Chondrocyte (in vitro differentiated cells): ENCODE measurements at places on chromosomes 13 and 19. TPM values are rescaled to one million over a fixed set of nuclear protein-coding genes. Genes with fewer than 3 reads are reported as not detected.

DNA sequence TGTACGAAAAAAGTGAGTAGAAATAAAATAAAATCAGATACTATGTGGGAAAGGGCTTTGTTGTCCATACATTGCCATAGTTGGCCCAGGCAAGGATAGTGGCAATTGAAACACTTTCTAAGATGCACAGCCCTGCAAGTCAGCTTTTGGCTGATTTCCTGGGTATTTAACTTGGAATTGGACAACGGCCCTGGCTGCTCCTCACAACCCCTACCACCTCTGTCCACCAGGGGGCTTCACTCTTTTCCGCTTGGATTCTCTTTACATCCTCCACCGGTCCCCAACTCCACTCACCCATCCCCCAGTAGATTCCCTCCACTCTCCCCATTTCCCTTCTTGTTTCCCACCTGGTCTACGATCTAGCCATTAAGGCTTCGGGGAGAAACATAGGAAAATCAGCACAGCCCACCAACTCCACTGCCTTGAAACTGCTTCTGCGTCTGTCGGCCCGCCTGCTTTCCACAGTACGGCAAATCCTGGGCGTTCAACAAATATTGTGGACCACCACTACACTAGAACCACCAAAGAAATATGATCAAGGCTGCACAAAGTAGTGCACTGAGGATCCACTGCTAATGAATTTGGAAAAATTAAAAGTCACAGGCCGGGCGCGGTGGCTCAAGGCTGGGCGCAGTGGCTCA lies 48.6 kb upstream of the GTF3A start:
- H3K4me1 ChIP-seq, result peaks cover 5% of the 10 kb centered on the region
- H3K4me3 ChIP-seq, result no peak overlapping the region
- H3K27me3 ChIP-seq, result peaks cover 35% of the 10 kb centered on the region
- no peak for DNase-seq

DNA sequence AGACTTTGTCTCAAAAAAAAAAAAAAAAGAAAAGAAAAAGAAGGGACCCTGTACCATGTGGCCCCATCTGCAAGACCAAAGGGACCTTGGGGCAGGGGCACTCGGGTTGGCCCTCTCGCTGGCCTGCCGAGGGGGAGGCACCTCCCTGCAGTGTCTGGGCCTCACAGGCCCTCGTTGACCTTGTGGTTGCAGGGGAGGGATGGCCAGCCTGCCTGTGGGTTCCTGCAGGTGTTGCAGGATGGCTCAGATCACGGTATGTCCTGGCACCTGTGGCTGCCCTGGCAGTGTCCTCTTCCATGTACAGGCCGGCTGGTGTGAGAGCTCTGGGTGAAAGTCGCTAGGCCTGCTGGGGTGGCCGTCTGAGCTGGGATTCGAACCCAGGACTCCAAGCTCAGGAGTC lies 4.7 kb upstream of the PGLS start:
- H3K36me3 ChIP-seq, result peaks cover 5% of the 10 kb centered on the region
- H3K4me1 ChIP-seq, result peaks cover 35% of the 10 kb centered on the region
- no peak overlapping the region for H3K27ac ChIP-seq
- H3K4me3 ChIP-seq, result no peak overlapping the region

- no peak overlapping the region for H3K27ac ChIP-seq
- H3K36me3 ChIP-seq, result peaks cover 3% of the 10 kb centered on the region
- H3K4me3 ChIP-seq, result no peak overlapping the region
- peaks cover 15% of the 10 kb centered on the region for H3K4me1 ChIP-seq
- peaks cover 9% of the 10 kb centered on the region for H3K27me3 ChIP-seq
Measured at GRCh38 chr13:75901501-75901900, 265.4 kb downstream of the LMO7 start.

- H3K4me3 ChIP-seq, result peak overlapping the region; percentile 50
- H3K27me3 ChIP-seq, result peaks cover 42% of the 10 kb centered on the region
- no peak overlapping the region for H3K27ac ChIP-seq
- no peak for DNase-seq
- H3K36me3 ChIP-seq, result no peaks in the 10 kb centered on the region
- H3K4me1 ChIP-seq, result peaks cover 13% of the 10 kb centered on the region
Measured at GRCh38 chr19:50718255-50719118, 1.1 kb downstream of the SHANK1 start.

The NLRP9 gene
- total RNA-seq, result not detected in 3 replicates

- no peaks in the 10 kb centered on the region for H3K27me3 ChIP-seq
- H3K27ac ChIP-seq, result peak within 1 kb of the TSS; percentile 60
- DNase-seq, result no peak
- H3K4me3 ChIP-seq, result peak within 1 kb of the TSS; percentile 75
- no peaks in the 10 kb centered on the region for H3K36me3 ChIP-seq
Measured at GRCh38 chr19:639253-640160, at the start of gene FGF22. FGF22 (plus strand) TSS chr19:639879; CDS start chr19:639926, 47 bp downstream.
